ENCODE measurements at places on chromosomes 13 and 19.

DNA sequence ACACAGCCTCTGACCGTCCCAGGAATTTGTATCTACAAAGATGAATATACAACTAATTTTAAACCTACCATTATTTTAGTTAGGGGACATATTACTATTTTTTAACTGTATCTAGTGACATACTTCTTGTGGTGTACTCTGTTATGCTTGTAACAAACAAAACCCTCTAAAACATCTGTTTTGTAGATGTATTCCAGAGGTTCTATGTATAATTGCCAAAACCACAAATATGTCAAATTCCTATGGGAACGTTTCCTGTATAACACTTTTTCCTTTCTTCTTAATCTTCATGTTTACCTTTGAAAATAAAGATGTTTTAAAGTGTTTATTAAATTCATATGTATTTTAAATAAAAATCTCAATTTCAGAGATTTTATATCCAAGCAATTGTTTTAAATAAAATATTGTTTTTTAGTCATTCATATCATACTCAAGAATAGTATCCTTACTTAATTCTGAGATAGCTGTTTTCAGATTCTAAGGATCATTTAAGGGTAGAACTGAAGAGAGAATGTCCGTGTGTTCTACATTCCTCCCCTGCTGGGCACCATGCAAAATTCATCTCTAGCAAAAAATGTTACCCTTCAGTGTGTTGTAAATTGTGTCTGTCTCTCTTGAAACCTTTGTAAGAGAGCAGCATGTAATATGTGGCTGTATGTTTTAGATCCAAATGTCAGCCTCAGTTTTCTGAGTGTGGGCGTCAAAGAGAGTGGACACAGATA, 1327.7 kb downstream of the EFNB2 start:
- DNase-seq, result no peak

DNA sequence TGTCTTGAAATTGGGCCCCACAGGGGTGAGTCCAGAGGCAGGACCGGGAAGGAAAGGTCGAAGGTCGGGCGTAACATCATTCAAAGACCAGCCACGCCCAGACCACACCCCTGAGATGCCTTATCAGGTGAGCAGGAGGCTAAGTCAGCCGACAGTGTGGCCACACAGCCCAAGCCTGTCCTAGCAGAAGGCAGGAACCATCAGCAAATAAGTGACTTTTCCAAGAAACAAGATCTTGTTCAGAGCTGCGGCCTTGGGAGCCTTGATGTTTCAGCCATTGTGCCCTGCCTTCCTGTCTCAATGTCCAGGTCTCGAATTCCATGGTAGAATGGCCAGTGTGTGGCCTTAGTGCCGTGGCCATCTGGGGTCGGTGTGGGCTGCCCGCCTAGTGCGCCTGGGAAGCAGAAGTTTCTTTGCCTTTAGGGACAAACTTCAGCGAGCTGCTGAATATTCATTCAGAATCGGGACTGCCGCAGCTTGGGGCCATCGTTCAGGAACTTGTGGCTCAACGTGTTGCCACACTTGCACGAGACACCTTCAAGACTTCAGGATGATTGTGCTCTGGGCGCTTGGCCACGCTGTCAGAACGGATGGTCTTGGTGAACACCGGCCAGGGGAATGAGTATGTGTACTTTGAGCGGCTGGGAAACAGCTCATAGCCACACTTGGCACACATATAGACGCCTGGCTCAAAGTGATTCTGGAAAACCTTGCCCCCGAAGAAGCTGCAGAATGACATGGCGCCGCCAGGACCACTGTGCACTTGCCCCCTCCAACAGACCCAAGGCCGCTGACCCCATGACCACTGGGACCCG, 6.1 kb upstream of the IFNL4 start:
- no peak for DNase-seq

DNA sequence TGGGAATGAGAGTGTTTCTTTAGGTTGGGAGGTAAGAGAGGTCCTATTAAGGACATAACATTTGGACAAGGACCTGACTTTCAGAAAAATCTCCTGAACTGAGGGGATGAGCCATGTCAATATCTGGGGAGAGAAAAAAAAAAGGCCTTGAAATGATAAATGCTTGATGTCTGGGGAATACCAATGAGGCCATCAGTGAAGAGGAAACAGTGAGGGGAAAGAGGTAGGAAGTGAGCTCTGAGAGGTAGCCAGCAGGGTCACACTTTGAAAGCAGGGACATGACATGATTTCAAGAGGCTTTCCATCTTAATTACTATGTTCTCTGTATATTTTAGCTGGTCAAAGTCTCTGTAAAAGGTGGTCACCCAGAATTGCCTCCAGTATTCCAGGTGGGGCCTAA, 9.9 kb upstream of the UBE2L5 start:
- DNase-seq, result no peak

DNA sequence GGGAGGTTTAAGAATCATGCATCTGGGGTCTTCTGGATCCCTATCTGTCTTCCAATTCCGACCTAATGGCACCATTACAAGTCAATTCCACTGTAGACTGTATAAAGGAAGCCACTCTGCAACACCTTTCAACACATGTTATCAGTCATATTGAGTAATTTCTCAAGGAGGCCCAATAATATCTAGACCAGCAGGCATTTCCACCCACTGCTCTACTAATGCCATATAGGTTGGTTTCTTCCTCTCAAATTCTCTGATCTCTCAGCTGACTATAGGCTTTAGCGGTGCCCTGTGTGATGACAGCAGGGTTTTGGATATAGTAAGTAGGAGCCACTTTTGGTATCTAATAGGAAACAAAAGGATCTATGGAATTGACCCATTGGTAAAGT, 12.4 kb upstream of the ITM2B start:
- DNase-seq, result no peak

GRCh38 chr19:55674841-55675660, at the start of gene EPN1:
Gene EPN1 (plus strand): TSS chr19:55675226. CDS start chr19:55678628, 3,402 bp downstream.
- DNase-seq, result peak; percentile 82

DNA sequence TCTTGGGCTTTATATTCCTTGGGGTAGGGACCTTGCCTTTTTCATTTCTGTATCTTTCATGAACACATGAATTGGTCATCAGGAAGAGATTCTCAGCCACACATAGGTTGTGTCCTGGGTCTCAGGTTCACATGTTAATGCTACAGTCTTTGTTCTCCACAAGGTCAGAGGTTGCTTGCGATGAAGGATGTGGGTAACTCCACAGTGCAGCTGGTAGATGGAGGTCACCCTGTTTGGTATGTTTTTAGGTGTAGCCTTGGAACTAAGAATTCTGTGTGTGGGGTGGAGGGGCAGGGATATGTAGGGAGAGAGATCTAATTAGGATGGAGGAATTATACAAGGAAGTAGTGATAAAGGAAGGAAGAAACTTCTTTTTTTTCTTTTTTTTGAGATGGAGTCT, 23.2 kb downstream of the CEACAM1 start:
- DNase-seq, result no peak
